ENCODE measurements at places on chromosomes 2 and 18.

- no peaks in the 10 kb centered on the region for H3K4me1 ChIP-seq
- no peak overlapping the region for H3K4me3 ChIP-seq
- no peaks in the 10 kb centered on the region for H3K36me3 ChIP-seq
- no peaks in the 10 kb centered on the region for H3K27me3 ChIP-seq
- no peak for ATAC-seq
- H3K27ac ChIP-seq = no peak overlapping the region
Measured at GRCh38 chr2:100529900-100530299, 32.9 kb upstream of the PDCL3 start.

DNA sequence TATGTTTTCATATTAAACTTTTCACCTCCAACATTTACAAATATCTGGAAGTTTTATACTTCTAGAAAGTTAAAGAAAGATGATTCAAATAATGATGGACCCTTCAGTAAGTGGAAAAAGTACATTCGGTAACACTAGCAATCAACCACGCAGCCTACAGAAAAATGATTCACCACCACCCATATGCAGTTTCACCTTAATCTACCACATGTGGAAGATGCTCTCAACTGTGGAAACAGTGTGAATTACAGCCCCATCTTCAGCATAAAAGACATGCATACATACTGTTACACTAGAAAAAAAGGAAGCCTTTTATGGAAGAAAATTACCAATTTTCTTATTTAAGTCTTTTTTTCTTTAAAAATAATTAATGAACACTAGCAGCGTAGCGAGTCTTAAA, 1.1 kb downstream of the SLC38A11 start:
- H3K27ac ChIP-seq = no peak overlapping the region
- no peaks in the 10 kb centered on the region for H3K36me3 ChIP-seq
- no peak for ATAC-seq
- no peak overlapping the region for H3K4me3 ChIP-seq
- peaks cover 7% of the 10 kb centered on the region for H3K27me3 ChIP-seq

- ATAC-seq = peak; percentile 64
- no peaks in the 10 kb centered on the region for H3K4me1 ChIP-seq
- H3K4me3 ChIP-seq = no peak overlapping the region
- no peak overlapping the region for H3K27ac ChIP-seq
- H3K36me3 ChIP-seq = no peaks in the 10 kb centered on the region
Measured at GRCh38 chr2:137969418-137969765, 5.1 kb downstream of the HNMT start.

- peaks cover 26% of the 10 kb centered on the region for H3K4me1 ChIP-seq
- no peak for ATAC-seq
- peak overlapping the region; percentile 92 for H3K4me3 ChIP-seq
- peak overlapping the region; percentile 91 for H3K27ac ChIP-seq
Measured at GRCh38 chr2:55518841-55519165, 715 bp upstream of the CFAP36 start.

- H3K27ac ChIP-seq = no peak overlapping the region
- no peaks in the 10 kb centered on the region for H3K36me3 ChIP-seq
- no peaks in the 10 kb centered on the region for H3K27me3 ChIP-seq
- no peak overlapping the region for H3K4me3 ChIP-seq
- no peak for ATAC-seq
- H3K4me1 ChIP-seq = no peaks in the 10 kb centered on the region
Measured at GRCh38 chr18:21402272-21402671, 160.2 kb downstream of the GREB1L start.

GRCh38 chr2:29039718-29040480, 34.4 kb downstream of the PCARE start:
- H3K4me1 ChIP-seq = no peaks in the 10 kb centered on the region
- H3K4me3 ChIP-seq = no peak overlapping the region
- no peak for ATAC-seq
- no peaks in the 10 kb centered on the region for H3K36me3 ChIP-seq
- H3K27me3 ChIP-seq = no peaks in the 10 kb centered on the region

DNA sequence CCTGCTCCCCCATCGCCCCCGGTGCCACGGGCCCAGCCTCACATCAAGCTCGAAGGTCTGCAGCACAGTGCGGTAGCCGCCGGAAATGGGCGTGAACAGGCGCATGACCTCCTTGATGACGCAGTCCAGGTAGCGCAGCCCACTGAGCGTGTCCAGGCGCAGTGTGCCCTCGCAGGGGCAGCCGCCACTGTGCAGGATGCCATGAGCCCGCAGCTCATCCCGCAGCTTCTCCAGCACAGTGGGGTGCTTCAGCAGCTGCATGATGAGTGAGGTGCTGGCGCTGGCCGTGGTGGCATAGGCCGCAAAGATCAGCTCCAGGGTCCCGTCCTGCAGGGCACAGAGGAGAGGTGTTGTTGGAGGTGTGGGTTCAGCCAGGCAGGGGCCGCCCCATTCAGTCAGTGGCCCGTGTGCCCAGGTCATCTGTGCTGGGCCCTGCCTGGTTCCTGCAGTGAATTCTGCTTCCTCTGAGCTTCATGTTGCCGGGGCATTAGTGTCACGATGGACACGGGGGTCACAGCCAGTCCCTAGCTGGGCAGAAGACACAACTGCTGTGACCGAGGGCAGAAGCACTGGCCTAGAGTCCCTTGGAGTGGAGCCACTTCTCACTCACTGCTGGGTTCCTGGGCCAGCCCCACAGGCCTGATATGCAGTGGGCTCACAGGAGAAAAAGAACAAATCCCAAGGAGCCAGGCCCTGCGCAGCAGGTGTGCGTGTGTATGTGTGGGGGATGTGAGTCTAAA, 14.5 kb downstream of the CYP26B1 start:
- no peaks in the 10 kb centered on the region for H3K36me3 ChIP-seq
- no peaks in the 10 kb centered on the region for H3K4me1 ChIP-seq
- H3K27ac ChIP-seq = no peak overlapping the region
- no peak for ATAC-seq
- no peak overlapping the region for H3K4me3 ChIP-seq
- H3K27me3 ChIP-seq = peaks cover 42% of the 10 kb centered on the region

DNA sequence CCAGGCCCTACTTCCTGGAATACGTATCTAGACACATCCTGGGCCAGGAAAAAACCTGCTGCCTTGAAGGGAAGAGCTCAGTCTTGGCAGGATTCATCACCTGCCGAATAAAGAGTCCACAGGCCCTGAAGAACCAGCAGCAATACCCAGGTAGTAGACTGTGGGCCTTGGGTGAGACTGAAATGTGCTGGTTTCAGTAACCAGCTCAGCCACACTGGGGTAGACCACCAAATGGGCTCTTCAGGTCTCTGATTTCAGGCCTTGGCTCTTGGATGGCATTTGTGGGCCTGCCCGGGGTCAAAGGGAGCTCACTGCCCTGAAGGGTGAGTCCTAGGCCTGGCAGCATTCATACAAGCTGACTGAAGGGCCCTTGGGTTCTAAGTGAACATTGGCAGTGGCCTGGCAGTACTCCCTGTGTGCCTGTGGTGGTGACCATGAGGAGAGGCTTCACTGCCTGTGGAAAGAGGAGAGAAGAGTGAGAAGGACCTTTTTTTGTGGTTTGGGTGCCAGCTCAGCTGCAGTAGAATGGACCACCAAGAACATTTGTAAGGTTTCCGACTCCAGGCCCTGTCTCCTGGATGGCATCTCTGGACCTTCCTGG, 175.1 kb downstream of the ANKRD30B start:
- H3K4me3 ChIP-seq = no peak overlapping the region
- no peak for ATAC-seq
- no peak overlapping the region for H3K27ac ChIP-seq
- no peaks in the 10 kb centered on the region for H3K4me1 ChIP-seq
- H3K36me3 ChIP-seq = no peaks in the 10 kb centered on the region
- H3K27me3 ChIP-seq = no peaks in the 10 kb centered on the region

GRCh38 chr18:7855671-7856070, 288.6 kb downstream of the PTPRM start:
- H3K36me3 ChIP-seq = no peaks in the 10 kb centered on the region
- no peaks in the 10 kb centered on the region for H3K27me3 ChIP-seq
- H3K4me3 ChIP-seq = no peak overlapping the region
- H3K27ac ChIP-seq = no peak overlapping the region
- peaks cover 7% of the 10 kb centered on the region for H3K4me1 ChIP-seq

- no peaks in the 10 kb centered on the region for H3K4me1 ChIP-seq
- H3K27me3 ChIP-seq = no peaks in the 10 kb centered on the region
- no peak for ATAC-seq
- no peak overlapping the region for H3K4me3 ChIP-seq
- no peaks in the 10 kb centered on the region for H3K36me3 ChIP-seq
Measured at GRCh38 chr2:67854103-67854743, 208.6 kb downstream of the C1D start.

- no peaks in the 10 kb centered on the region for H3K27me3 ChIP-seq
- peaks cover 2% of the 10 kb centered on the region for H3K4me1 ChIP-seq
- H3K4me3 ChIP-seq = no peak overlapping the region
- H3K27ac ChIP-seq = no peak overlapping the region
- H3K36me3 ChIP-seq = no peaks in the 10 kb centered on the region
Measured at GRCh38 chr2:174824068-174824467, 59.8 kb upstream of the CHRNA1 start.

GRCh38 chr2:182134201-182134600, 148.5 kb downstream of the PPP1R1C start:
- no peak for ATAC-seq
- no peak overlapping the region for H3K4me3 ChIP-seq
- no peaks in the 10 kb centered on the region for H3K4me1 ChIP-seq
